Activated T-cell treated with anti-CD3 and anti-CD28 coated beads, Interleukin-2, amount 50 U/mL, for 72 hours (primary cell): ENCODE measurements at places on chromosomes 7 and 10. TPM values are rescaled to one million over a fixed set of nuclear protein-coding genes. Genes with fewer than 3 reads are reported as not detected.

DNA sequence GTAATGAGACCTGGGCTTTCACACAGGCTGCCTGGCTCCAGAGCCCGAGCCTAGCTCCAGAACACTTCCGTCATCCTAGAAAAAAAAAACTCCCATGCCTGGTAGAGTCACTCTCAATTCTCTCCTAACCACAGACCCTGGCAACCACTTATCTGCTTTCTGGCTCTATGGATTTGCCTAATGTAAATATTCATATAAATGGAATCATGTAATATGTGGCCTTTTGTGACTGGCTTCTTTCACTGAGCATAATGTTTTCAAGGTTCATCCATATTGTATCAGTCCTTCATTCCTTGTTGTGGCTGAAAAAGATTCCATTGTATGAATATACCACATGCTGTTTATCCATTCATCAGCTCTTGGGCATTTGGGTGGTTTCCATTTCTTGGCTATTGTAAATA is 167.7 kb upstream of the MKLN1 start:
- H3K36me3 ChIP-seq, result no peaks in the 10 kb centered on the region
- no peak overlapping the region for H3K4me3 ChIP-seq
- DNase-seq, result no peak
- no peak overlapping the region for H3K27ac ChIP-seq
- H3K27me3 ChIP-seq, result no peaks in the 10 kb centered on the region

- no peak overlapping the region for H3K27ac ChIP-seq
- no peaks in the 10 kb centered on the region for H3K27me3 ChIP-seq
Observed at GRCh38 chr10:71255808-71256660, 43.7 kb downstream of the UNC5B start.

CPVL gene
- total RNA-seq, result 0.51 TPM

AGR3 gene
- not detected for total RNA-seq

PRKAR1B gene
- 33.6 TPM for total RNA-seq
